ENCODE measurements at places on chromosomes 5 and 9.

DNA sequence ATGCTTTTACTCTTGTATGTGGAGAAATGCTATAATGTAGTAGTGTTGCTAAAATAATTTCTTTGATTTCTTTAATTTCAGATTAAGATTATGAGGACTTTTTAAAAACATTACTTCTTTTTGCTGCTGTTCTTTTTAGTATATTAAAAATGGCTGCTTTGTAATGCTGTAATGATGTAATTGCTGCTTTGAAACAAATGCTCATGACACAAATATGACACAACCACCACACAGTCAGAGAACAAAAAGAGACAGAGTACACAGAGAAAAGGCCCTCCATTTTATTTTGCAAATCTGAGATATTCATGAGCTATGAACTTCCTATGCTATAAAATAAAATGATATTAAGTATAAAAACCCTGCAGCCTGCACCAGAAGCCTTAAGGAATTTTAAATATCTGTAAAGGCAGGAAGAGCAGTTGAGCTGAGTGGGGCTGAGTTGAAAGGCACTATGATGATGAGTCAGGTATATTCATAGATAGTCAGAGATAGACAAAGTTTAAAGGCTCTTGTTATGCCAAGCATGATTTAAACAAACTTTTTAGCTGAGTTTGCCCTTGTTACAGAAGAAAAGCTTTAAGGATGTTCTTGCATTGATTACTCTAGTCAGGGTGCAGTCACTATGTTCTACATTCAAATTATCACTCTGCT is 5.1 kb upstream of the POU5F2 start:
- DNase-seq = no peak

DNA sequence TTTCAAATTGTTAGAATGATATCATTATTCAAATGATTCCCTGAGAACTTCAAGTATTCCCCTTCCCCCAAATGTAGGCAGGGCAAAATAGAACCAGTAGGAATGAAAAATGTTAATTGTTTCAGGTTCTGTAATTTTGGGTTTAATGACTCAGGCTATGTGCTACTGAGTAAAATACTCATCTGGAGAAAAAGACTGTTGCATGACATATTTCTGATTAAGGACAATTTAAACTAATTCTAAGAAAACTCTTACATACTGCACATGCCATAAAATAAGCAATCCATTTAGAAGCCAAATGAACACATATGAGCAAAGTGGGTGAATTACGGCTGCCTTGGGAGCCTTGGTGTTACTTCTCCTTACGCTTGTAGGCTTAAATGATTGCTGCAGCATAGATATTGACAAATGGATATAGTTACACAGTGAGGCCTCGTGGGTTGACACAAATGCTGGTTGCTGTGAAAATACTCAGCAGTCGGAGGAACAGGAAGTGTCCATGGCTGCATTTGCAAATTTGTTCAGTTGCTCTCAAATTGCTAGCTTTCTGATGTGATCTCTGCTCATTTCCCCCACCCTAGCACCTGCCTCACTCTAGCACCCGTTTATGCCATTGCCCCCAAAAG is 174.9 kb upstream of the DMAC1 start:
- no peak for DNase-seq

DNA sequence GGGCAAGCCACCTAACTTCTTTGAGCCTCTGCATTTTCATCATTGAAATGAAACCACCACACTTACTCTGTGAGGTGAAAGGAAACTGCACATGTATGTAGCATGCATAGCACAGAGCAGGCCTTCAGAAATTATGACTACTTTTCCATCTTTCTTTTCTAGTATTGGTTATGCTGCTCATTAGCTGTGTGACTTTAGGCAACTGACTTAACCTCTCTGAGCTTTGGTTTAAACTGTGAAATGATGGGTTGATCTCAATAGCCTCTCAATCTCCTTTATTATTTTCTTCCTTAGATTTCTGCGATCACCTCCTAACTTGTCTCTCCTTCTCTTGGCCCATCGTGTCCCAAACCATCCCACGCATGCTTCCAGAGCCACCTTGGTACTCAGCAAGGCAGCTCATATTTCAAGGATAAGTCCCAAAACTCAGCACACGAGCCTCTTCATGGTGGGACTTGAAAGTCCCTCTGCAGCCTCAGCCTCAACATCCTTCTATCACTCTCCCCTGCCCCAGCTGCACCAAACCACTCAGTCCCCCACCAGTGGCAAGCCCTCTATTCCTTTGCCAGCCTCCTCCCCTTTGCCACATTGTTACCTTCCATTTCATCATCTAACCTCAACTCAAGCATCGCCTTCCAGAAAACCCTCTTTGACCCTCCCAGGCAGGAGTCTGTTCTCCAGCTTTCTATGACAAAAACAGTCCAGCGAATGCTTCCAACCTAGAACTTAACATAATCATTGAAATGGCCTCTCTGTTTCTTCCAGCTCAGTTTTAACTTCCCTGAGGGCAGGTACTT is 60.3 kb upstream of the DNAH5 start:
- no peak for DNase-seq

- peak; percentile 57 for DNase-seq
Observed at GRCh38 chr5:168409591-168410458, 76.4 kb upstream of the RARS1 start.

DNA sequence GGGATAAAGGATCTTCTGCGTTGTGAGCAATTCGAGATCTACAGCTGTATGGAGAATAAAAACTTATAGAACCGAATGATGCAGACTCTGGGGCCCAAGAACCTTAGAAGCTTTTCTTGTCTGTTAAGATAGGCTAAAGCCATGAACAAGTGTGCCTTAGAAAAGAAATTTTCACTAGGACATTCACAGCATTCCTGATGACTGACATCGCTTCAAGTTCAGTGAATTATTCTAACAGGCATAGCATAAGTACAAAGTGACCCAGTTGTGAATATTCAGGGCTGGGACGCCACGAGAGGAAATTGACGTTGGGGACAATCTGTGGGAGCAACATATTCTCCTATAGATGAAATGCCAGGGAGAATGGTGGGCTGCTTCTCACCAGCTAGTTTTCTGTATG is 32.0 kb upstream of the PANK3 start:
- DNase-seq = no peak
